Stimulated activated CD4-positive, alpha-beta T cell treated with anti-CD3 and anti-CD28 coated beads, Interleukin-12 subunit alpha, Interleukin-12 subunit beta, amount 100 ng/mL, for 24 hours (primary cell): ENCODE measurements at places on chromosomes 16 and 17.
A peak's percentile ranks its signal among the peaks of the same experiment; 100 is the strongest.

DNA sequence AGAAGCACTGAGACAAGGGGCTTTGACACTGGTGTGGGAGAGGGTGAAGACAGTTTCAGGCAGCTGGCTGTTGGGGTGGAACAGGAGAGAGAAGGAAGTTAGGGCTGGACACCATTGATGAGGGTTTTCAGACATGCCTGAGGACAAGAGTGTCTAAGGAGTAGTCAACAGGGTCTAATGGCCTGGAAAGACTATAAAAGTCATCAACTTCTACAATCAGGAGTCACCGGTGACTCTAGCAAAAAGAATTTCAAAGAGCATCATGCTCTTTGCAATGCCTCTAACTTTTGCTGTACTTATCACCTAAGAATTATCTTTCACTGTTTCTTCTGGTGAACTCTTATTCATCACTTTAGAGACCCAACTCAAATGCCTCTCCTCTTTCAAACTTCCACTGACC lies 213.9 kb downstream of the C16orf78 start:
- no peak for DNase-seq

GRCh38 chr17:14926526-14927122 lies 338.5 kb downstream of the PMP22 start:
- peak; percentile 27 for DNase-seq

GRCh38 chr17:2978991-2979390 lies 84.4 kb downstream of the OR1D5 start:
- no peak for DNase-seq

DNA sequence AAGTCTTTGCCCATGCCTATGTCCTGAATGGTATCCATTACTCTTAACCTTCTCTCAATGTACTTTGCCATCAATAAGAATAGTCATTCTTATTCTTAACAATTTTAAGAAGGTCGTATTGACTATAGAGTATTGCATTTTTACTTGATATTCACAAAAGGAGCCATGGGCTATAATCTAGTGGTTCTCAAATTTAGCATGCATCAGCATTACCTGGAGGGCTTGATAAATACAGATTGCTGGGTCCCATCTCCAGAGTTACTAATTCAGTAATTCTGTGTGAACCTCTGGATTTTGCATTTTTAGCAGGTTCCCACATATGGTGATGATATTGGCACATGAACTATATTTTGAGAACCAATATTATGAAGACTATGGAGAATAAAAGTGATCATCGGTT lies 89.6 kb downstream of the ABCA8 start:
- DNase-seq, result no peak

- no peak for DNase-seq
Observed at GRCh38 chr17:73798111-73798748, 154.0 kb upstream of the SDK2 start.

DNA sequence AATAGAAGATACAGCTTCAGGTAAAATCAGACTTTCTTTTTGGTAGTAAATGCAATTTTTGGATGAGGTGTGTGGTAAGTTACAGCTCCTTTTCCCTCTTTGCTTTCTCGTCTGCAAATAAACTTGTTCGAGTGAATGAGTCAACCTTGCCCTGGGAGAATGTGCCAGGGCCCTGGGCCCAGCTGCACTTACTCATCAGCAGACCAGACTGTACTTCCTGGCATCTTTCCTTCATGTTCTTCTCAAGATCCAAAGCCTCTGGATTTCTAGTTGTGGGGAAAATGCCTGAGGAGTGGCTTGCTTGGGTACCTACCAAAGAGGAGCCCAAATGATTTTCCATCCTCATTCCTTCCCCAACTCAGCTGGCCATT lies 5.4 kb upstream of the G6PC1 start:
- DNase-seq, result no peak

- DNase-seq, result no peak
Observed at GRCh38 chr17:76243826-76244679, 3.8 kb upstream of the RNF157 start.
